A549 treated with Mapracorat at 1 μM for 4 hours (cell line): ENCODE measurements at places on chromosomes 2 and 18. TPM values are rescaled to one million over a fixed set of nuclear protein-coding genes. Genes with fewer than 3 reads are reported as not detected.

TWSG1 gene
- total RNA-seq: 12.1 to 18.6 TPM (median 17.6 TPM) in 5 replicates

RAB27B gene
- 9.1 to 13.0 TPM (median 10.5 TPM) in 5 replicates for total RNA-seq

SLC9A4 gene
- total RNA-seq: not detected in 5 replicates

ICA1L gene
- 1.8 to 2.8 TPM (median 2.1 TPM) in 5 replicates for total RNA-seq

DSG1 gene
- total RNA-seq: not detected in 5 replicates

KIF1A gene
- total RNA-seq: 0.73 to 1.5 TPM (median 0.97 TPM) in 5 replicates

LANCL1 gene
- 17.1 to 31.5 TPM (median 26.5 TPM) in 5 replicates for total RNA-seq

SPRED2 gene
- 26.9 to 36.0 TPM (median 30.9 TPM) in 5 replicates for total RNA-seq

GEN1 gene
- total RNA-seq: 9.8 to 13.9 TPM (median 12.4 TPM) in 5 replicates

GAREM2 gene
- total RNA-seq: 5.6 to 10.1 TPM (median 6.8 TPM) in 5 replicates

CCDC102B gene
- total RNA-seq: 0.39 to 0.71 TPM (median 0.49 TPM) in 3 of 5 replicates, not detected in the others
